ENCODE measurements at places on chromosomes 16 and 17.
A peak's percentile ranks its signal among the peaks of the same experiment; 100 is the strongest.

DNA sequence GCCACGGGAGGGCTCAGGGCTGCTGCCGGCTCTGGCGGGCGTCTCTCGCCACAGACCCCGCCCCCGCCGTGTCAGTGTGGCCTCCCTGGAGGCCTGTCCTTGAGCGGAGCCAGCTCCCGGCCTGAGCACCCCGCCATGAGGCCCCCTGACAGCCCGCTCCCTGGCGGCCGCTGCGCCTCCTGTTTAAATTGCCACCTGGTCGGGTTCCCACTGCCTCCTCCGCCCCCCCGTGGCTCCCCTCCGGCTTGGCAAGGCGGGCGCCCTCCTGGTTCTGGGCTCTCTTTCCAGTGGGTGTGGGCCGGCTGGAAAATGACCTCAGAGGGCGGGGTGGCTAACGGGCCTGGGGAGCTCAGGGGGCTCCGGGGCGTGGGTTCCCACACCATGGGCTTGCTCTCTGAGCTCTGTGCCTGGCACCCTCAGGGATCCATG lies 42.1 kb upstream of the SSTR5 start:
- DNase-seq: no peak

DNA sequence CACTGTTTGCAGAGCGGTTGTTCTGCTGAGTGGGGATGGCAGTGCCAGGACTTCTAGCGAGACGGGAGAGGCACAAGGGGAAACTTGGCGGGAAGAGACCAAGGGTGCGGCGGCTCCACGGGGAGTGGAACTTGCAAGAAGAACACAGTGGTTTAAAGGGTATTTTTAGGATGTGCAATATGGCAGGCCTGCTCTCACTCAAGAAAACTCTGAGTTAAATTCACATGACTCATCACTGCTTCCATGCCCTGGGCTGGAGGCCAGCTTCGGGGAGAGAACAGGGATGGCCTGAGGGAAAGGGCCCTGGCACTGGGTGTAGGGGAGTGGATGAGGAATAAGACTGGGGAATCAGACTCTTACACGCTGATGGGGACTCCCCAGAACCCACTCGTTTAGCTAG lies 13.3 kb upstream of the CD300LD start:
- no peak for DNase-seq

- DNase-seq: no peak
These were observed 1.8 kb upstream of the ZPBP2 start for GRCh38 chr17:39866013-39866730.

DNA sequence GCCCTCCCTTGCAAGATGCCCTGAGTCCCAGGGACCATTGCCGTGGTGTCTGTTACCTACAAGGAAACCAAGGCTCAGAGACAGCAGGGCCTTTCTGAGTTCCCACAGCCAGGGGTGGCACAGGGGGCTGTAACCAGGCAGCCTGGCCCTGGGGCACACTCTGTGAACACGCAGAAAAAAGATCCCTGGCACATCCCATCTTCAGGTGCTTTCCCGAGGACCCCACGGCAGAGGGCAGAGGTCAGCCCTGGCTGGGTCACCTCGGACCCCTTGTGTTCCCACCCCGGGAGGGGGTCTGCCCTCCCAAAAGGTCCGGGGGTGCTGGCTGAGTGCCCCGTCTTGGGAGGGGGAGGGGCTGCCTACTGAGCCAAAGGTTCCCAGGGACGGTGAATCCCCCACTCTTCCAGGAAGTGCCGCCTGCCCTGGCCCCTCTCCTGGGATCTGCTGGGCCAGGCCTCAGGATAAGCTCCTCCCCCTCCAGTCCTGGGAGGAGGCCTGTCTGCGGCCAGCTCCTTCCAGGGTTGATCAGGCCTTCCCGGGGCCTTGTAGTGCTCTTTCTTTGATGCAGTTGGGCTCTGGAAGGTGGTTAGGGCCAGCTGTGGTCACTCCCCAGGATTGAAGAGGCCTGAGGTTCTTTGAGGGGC lies 8.1 kb downstream of the GLIS2 start:
- no peak for DNase-seq

DNA sequence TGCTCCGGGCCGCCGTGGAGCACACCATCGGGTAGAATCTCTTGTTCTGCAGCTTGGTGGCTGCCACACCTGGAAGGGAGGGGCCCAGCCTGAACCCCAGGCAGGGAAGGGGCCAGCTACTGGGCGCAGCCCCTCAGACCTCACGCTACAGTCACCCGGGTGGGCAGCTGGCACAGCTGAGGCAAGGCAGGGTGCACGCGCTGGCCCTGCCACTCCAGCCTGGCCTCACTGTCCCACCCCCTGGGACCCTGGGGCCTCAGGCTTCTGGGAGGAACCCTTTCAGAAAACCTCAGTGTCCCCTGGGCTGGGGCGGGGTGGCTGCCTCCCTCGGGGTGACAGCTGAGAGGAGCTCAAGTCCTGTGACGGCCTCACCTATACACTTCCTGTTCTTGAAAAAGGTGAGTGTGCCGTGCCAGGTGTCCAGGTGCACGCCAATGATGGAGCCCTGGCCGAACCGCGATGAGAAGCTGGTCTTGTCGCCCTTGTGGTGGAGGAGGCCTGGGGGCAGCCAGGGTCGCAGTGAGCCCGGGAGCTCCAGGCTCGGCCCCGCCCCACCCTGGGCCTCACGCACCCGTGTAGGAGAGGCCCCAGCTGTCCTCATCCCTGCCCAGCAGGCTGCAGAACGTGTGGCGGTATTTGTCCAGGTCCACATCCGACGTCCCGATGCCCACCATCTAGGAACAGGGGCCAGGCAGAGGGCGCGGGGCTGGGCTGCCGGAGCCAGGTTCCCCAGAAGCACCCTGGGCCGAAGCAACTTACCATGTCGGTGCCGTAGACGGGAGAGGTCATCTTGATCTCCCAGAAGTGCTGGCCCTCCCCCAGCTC lies 4.7 kb upstream of the MRPS34 start:
- DNase-seq: no peak

DNA sequence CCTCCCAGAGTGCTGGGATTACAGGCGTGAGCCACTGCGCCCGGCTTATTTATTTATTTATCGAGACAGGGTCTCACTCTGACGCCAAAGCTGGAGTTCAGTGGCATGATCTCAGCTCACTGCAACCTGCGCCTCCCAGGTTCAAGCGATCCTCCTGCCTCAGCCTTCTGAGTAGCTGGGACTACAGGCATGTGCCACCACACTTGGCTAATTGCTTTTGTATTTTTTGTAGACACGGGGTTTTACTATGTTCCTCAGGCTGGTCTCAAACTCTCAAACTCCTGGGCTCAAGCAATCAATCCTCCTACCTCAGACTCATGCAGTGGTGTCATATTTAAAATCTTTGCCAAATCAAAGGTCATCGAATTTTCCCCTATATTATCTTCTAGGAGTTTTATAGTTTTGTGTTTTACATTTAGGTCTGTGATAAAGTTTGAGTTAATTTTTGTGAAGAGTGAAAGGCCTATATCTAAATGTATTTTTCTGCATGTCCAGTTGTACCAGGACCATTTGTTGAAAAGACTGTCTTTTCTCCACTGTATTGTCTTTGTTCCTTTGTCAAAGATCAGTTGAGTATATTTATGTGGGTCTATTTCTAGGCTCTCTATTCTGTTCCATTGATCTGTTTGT lies 47.1 kb downstream of the NACA2 start:
- DNase-seq: no peak

- peak; percentile 39 for DNase-seq
These were observed 34.3 kb upstream of the IL21R start for GRCh38 chr16:27367461-27368357.

DNA sequence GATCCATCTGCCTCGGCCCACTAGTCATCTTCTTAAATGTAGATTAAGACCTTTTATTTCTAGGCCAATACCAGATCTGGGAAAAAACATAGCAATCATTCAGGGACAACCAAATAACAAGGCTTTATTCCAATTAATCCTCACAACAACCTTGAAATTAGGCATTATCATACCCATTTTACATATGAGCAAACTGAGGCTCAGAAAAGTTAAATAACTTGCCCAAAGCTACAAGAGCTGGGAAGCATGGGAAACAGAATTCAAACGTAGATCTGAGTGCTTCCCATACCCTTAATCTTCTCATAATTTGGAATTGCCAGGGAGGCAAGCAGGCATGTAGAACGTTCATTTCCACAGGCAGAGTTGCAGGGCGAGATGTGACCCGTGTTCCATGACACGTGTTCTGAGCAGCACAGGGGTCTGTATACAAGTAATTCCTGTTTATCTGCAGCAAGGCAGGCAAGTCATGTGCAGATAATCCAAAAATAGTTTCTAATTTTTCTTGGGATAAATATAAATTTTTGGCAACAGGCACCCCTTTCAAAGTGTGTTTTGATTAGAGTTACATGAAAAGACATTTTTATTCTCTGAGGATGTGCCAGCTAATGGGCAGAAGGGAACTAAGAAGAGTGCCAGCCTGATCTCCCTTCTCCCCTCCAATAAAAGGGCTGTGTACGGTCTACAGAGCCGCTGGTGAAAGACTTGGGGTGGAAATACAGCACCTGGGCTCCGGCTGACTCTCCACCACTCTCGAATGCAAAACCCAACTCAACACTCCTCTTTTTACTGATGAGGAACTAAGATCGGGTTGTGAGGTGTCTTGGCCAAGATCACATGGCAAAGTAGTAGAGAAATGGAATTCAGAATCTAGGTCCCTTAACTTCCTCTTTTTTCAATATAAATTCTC lies 27.7 kb upstream of the MYOCD start:
- DNase-seq: no peak
